MM.1S (cell line): ENCODE measurements at places on chromosomes 5 and 9.

- no peak overlapping the region for H3K4me3 ChIP-seq
- peaks cover 14% of the 10 kb centered on the region for H3K4me1 ChIP-seq
- DNase-seq = no peak
- no peaks in the 10 kb centered on the region for H3K27me3 ChIP-seq
- H3K27ac ChIP-seq = no peak overlapping the region
- no peaks in the 10 kb centered on the region for H3K36me3 ChIP-seq
Observed at GRCh38 chr5:74075501-74076484, 449.8 kb downstream of the ARHGEF28 start.

DNA sequence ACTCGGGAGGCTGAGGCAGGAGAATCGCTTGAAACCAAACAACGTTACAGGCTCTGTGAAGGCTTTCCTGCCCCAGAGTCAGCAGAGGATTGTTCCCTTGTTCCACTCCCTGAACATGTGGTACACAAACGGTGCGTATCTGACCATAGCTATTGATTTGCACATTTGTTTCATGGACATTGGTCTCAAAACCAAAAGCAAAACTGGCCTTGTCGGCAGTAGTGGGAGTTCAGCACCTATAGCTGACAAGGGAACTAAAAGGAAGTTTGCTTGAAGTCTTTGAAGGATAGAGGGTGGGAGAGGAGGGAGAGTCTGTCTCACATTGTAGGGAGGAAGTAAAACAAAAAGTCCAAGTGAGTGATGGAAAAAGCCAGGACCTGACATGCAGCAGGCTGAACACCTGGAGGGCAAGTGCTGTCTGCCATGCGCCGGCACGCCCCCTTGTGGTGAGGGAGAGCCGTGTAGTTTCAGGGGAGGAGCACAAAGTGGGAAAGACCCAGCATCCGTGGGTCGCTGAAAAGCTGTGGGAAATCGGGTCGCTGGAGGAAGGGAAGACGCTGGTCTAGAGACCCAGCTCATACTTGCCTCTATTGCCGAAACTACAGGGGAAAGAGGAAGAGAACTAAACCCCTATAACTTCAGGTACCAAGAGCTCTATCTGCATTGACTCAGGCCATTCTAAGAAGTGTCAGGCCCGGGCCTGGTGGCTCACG is 58.0 kb downstream of the RAD23B start:
- peak overlapping the region; percentile 47 for H3K27ac ChIP-seq
- peak; percentile 78 for DNase-seq
- H3K4me3 ChIP-seq = peak overlapping the region; percentile 56

DNA sequence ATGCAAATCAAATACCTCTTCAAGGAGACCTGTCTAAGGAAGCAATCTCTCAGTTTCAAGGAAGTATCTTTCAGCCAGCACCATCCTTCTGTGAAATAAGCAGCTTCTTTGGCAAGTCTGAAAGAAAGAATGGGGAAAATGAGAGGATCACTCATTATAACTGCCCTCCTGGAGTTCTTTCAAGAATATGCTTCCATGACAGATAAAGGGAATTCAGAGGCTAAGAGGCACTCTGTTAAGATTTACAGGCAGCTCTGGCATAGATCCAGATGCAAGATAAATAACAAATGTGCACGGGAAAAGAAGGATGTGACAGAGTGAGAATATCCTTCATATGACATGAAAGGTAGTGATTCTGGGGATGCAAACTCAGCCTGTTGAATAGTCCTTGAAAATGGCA is 348.2 kb upstream of the CCNG1 start:
- H3K27ac ChIP-seq = no peak overlapping the region
- H3K27me3 ChIP-seq = no peaks in the 10 kb centered on the region
- H3K4me3 ChIP-seq = no peak overlapping the region
- DNase-seq = no peak
- no peaks in the 10 kb centered on the region for H3K36me3 ChIP-seq
- peaks cover 11% of the 10 kb centered on the region for H3K4me1 ChIP-seq

GRCh38 chr5:128984480-128984879 is 19.2 kb downstream of the SLC27A6 start:
- no peak for DNase-seq
- no peaks in the 10 kb centered on the region for H3K27me3 ChIP-seq
- H3K36me3 ChIP-seq = no peaks in the 10 kb centered on the region
- no peaks in the 10 kb centered on the region for H3K4me1 ChIP-seq
- no peak overlapping the region for H3K27ac ChIP-seq

GRCh38 chr9:14098486-14099180 is 215.3 kb downstream of the NFIB start:
- H3K4me1 ChIP-seq = no peaks in the 10 kb centered on the region
- H3K27ac ChIP-seq = no peak overlapping the region
- H3K4me3 ChIP-seq = no peak overlapping the region
- DNase-seq = no peak
- H3K36me3 ChIP-seq = no peaks in the 10 kb centered on the region
- H3K27me3 ChIP-seq = no peaks in the 10 kb centered on the region

GRCh38 chr5:98755406-98755805 is 18.1 kb upstream of the RGMB start:
- H3K4me1 ChIP-seq = no peaks in the 10 kb centered on the region
- H3K4me3 ChIP-seq = no peak overlapping the region
- no peak overlapping the region for H3K27ac ChIP-seq
- H3K27me3 ChIP-seq = no peaks in the 10 kb centered on the region
- no peak for DNase-seq
- no peaks in the 10 kb centered on the region for H3K36me3 ChIP-seq

GRCh38 chr5:137218471-137218870 is 280.7 kb downstream of the SPOCK1 start:
- no peak overlapping the region for H3K4me3 ChIP-seq
- no peak for DNase-seq
- H3K27me3 ChIP-seq = no peaks in the 10 kb centered on the region
- H3K36me3 ChIP-seq = no peaks in the 10 kb centered on the region
- H3K27ac ChIP-seq = no peak overlapping the region

DNA sequence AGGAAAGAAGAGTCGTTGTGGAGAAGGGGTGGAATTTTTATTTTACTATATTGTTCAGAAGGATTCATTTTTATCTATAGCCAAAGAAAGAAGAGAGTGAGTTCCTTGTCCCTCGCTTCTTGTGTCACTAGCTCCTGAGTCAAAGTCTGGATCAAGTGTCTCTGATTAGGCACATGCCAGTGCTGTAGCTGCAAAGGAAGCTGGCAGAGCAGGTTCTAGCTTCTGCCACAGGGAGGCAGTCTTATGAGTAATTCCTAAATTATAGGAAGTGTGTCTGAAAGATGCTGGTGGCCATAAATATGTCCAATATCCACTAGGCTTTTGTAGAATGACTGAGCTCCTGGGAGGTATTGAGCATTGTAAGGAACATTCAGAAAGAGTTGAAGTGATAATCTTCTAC is 84.7 kb downstream of the DOCK2 start:
- no peaks in the 10 kb centered on the region for H3K27me3 ChIP-seq
- H3K4me3 ChIP-seq = no peak overlapping the region
- H3K4me1 ChIP-seq = no peaks in the 10 kb centered on the region
- no peak overlapping the region for H3K27ac ChIP-seq
- no peak for DNase-seq

GRCh38 chr5:78573318-78573717 is 75.3 kb downstream of the LHFPL2 start:
- H3K36me3 ChIP-seq = no peaks in the 10 kb centered on the region
- DNase-seq = no peak
- no peaks in the 10 kb centered on the region for H3K27me3 ChIP-seq
- H3K27ac ChIP-seq = no peak overlapping the region
- H3K4me1 ChIP-seq = peaks cover 21% of the 10 kb centered on the region
- H3K4me3 ChIP-seq = no peak overlapping the region

DNA sequence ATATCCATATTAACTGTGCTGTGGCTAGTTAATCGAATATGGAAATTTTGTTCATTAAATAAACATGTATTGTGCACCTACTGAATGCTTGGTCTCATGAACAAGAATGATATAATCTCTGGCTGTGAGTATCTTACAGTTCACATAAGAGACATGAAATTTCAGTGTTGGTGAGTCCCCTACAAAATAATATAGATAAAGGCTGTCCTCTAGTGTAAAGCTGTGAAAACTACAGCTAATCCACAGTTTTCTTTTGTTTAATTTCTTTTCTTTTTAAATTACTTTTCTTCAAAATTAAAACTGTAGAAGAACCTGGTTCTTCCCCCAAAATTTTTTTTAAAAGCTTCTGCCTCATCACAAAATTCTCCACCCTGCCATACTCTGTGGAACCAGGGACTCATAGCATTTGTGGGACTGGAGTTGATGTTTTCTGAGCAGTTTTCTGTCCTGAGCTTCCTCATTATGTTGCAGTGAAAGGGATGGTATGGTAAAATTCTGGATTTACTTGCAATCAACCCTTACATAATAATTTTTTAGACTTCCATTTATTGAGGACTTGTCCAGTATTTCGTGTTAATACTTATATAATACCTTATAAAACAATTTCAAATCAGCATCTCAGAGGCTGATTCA is 135.0 kb downstream of the STK32A start:
- DNase-seq = no peak
- no peaks in the 10 kb centered on the region for H3K36me3 ChIP-seq
- H3K27ac ChIP-seq = no peak overlapping the region

- no peak for DNase-seq
- H3K36me3 ChIP-seq = no peaks in the 10 kb centered on the region
- H3K4me1 ChIP-seq = no peaks in the 10 kb centered on the region
- H3K27ac ChIP-seq = no peak overlapping the region
Observed at GRCh38 chr5:173010547-173011464, 27.2 kb downstream of the ATP6V0E1 start.

DNA sequence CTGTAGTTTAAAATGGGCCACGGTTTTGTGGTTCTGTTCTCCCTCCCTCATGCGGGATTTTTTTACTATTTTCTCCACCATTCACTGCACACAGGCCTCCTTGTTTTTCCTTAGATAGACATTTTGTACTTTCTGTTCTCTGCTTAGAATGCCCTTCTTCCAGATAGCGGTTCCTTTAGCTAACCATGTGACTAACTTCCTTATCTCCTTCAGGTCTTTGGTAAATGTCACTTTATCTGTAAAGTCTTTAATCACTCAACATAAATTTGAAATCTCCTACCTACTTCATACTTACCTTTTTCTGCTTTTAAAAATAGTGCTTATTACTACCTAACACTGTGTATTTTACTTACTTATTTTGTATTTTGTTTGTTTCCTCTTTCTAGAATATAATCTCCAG is 15.0 kb downstream of the FER start:
- H3K36me3 ChIP-seq = no peaks in the 10 kb centered on the region
- no peak overlapping the region for H3K4me3 ChIP-seq
- no peaks in the 10 kb centered on the region for H3K27me3 ChIP-seq
- DNase-seq = no peak
